ENCODE measurements at places on chromosomes 11 and 22.

GRCh38 chr11:69370984-69371709 is 77.2 kb downstream of the MYEOV start:
- no peak for ATAC-seq

GRCh38 chr22:23282089-23282501 is 101.8 kb downstream of the BCR start:
- ATAC-seq: no peak

- ATAC-seq: no peak
Observed at GRCh38 chr11:111730871-111731591, 35.2 kb downstream of the PPP2R1B start.

- ATAC-seq: no peak
Observed at GRCh38 chr11:17376493-17376892, 12.0 kb downstream of the KCNJ11 start.

- ATAC-seq: no peak
Observed at GRCh38 chr11:121473064-121473777, 20.5 kb upstream of the SORL1-AS1 start.

- ATAC-seq: peak; percentile 37
Observed at GRCh38 chr11:1128311-1129142, 29.2 kb upstream of the MUC5AC start.

DNA sequence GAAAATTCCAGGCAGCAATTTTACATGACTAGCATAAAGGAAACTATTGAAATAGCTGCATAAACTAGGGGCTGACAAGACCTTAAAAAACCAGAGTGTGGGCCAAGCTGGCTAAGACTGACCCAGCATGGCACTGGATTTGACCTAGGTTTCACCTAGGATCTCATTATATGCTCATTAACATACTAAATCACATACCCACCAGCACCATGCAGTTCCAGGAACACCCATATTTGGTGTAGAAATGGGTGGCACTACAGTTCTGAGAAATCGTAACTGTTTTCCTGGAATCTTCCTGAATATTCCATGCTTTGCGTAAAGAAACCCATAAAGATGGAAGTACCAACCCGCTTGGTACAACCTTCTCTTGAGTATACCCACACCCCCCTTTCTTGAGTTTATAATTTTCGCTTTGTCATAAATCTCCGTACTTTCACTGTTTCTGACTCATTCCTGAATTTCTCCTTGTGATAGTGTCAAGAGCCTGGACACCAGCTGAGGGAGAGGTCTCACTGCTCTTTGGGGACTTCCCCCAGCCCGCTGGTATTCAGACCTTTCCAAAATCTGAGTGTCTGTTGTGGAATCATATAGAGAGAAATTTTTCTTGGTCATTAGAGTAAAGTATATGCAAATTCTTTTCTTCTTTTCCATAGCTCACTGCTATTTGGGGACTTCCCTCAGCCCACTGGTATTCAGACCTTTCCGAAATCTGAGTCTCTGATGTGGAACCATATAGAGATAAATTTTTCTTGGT is 55.1 kb downstream of the MTMR3 start:
- ATAC-seq: peak; percentile 94

DNA sequence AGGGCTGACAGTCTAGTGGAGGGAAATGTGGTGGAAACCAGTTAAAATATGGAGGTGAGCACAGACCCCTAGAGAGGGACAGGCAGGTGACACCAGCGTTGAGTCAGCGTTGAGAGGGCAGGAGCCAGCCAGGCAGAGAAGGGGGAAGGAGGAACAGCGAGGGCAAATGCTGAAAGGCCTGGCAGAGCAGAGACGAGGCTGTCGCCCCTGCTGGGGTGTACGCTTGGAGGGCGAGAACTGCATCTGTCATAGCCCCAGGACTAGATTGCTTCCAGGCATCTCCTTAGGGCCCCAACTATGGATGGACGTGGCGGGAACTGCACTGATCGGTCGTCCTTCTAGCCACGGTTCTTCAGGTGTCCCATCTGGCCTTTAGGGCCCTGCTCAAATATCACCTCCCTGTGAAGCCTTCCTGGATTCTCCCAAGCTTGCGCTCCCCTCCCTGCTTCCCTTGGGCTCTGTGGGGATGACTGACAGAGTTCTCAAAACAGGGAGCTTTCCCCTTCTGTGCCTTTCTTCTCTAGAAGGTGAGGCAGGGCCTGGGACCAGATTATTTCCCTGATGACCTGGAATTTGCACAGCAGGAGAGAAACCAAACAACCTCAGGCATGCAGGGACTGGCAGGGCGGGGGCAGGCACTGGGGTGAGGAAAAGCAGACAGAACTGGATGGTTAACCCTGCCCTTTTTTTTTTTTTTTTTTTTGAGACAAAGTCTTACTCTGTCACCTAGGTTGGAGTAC is 11.1 kb downstream of the SYNGR1 start:
- no peak for ATAC-seq

DNA sequence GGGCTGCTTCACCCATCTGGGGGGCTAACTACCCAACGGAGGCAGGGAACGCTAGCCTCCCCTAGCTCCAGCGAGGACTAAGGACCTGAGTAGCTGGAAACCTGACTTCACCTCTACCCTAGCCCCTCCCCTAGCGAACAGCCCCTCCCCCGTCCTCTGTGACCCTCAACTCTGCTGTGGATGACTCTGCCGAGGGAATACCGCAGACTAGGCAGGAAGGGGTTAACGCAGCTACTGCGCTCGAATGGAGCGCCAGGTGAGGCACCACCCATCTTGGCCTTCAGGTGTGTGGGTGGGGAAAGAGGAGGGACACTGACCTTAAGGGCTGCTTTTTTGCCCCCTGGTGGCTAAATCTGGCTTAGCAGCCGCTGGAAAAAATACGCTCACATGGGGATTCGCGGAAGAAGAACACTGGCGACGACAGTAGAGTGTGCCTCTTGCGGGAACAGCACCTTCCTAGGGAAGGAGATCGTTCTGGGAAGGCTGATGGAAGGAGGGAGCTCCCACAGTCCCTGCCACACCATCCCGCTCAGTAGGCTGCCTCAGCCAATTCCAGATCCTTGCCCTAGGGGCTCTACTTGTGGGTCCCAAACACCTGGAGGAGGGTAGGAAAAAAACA is 4.5 kb upstream of the BCL9L start:
- ATAC-seq: peak; percentile 40

DNA sequence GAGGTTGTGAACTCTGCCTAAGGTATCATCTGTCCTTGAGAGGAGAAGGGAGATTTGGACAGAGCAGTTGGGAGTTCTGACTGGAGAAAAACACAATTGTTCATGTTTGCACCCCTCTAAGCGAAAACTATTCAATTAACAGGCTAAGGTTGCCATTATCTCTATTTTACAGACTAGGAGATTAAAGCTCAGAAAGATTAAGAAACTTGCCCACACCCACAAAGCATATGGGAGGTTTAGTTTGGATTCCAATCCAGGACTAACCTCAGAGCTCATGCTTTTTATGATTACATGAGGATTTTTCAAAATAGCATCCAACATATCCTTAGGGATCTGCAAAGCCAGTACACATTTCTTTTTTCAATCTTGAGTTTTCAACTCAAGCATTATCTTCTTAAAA is 22.0 kb downstream of the GAB2 start:
- ATAC-seq: no peak

DNA sequence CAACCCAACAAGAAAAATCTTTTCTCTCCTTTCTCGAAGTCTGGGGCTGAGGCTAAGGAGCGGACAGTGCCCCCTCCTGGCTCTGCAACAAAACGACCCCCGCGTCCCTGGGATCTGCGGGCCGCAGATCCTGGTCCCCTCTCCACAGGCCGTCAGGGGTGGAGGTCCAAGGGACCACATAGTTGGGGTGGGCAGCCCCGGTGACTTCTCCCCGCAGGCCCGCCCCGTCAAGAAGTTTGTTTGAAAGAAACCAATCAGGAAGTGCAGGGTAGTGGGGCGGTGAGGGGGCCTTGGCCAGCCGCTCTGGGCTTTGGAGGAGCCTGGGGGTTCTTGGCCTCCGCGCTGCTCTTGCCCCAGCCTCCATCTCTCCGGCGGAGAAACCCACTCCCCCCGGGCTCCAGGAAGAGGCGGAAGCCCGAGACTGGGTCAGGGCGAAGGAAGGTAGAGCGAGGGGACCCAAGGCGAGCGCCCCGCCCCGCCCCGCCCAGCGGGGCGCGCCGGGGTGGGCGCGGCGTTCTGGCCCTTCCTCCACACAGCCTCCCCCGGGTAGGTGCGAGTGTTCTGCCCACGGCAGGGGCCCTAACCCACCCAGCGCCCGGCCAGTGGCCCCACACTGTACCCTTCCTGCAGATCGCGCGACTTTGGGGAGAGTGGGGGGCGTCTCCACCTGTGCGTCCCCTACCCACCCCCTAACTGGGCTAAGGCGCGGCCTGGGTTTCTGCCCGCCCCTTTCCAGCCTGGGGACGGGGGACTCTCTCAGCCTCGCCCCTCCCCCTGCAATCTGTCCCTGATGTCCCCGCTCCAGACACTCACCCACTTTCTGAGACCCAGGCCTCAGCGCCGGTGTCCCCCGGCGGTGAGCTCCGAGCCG is 1.3 kb downstream of the TP53I11 start:
- ATAC-seq: peak; percentile 69

GRCh38 chr11:23502826-23503225 is 642.6 kb upstream of the CCDC179 start:
- ATAC-seq: no peak

GRCh38 chr11:64128255-64129006 is 37.5 kb downstream of the MACROD1 start:
- no peak for ATAC-seq

- ATAC-seq: no peak
Observed at GRCh38 chr22:31604746-31605705, 57.0 kb downstream of the PISD start.

GRCh38 chr11:64762277-64762673 is 2.5 kb upstream of the PYGM start:
- no peak for ATAC-seq

DNA sequence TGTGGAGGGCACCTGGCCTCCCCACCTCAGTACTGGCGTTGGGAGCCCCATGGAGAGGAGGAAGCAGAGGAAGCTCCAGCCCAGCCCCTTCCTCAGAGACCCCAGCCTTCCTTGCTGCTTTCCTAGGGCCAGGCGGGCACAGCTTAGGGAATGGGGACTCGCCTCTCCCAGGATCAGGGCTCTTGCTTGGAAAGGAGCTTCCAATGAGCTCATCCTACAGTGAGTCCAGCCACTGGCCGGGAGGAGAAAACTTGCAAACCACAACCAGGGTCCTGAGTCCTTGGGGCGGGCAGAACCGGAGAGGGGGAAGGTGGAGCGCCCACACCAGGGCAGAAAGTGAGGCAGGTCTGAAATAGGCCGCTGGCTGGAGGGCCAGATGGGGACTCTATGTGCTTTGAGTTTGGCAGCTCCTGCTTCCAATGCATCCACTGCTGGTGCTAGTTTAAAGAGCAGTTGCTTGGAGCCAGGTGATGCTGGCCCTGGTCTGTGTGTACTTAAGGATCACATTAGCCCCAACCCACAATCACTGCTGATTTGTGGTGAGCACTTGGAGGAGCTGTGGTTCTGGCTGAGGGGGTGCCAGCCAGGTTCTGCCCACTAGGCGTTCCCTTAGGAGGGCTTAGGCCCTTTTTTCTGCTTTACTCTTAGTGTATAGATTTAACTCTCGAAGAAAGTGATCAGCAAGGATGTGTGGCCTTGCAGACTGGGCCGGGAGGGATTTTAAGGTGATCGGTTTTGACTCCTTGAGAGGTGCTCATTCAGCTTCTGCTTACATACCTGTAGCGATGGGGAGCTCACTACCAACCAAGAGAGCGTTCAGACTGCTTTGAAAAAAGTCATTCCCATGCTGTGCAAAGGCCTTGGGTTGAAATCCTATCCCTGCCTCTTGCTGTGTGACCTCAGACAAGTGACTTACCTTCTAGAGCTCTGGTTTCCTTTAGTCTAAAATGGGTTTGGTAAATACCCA is 81.9 kb downstream of the TP53I11 start:
- no peak for ATAC-seq

DNA sequence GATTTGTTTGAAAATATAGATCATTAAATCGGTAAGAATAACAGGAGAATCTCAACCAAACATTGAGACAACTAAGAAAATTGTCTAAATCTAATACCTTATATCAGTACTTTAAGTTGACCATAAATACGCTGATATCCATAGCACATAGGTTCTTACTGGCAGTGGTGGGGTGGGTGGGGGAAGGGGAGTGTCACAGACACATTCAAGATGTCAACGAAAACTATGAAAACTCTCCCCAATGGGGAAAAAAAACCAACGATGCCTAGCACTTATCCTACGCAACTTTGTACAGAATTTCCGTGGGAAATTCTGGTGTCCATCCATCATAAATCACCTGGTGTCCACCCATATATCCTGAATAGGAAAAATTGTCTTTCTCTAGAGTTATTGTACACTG is 6.2 kb downstream of the GRAP2 start:
- no peak for ATAC-seq

DNA sequence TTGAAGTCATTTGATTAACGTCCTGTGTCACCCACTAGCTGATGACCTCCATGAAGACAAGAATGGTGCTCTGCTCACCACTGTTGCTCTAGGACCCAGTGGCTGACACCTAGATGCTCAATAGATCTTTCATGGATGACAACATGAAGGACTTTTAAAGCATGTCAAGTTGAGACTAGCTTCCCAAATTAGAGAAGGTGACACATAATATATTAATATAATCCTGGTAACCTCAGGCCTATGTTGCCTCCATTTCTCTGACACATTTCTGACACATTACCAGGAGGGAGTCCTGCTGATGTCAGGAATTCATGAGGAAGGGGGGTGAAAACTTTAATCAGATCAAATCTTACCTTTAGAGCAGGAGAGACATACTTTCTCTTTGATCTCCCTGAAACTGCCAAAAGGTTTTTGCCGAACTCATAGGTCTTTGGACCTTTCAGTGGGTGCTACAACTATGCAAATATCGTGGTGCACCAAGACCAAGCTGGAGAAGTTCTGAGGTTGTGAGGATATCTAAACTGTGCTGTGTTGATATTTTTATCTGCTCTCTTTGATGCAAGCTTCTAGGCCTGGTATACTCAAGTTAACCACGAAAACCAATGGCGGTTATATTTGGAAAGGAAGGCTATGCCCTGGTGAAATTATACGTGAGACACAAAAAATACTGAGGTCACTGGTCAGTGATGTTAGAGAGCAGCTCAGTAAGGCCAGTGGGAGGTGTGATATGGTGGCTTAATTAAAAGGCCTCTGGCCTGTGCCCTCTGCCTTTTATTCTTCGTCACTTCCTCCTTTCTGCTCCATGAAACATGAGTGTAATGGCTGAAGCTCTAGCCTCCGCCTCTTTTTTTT is 13.2 kb upstream of the AMPD3 start:
- peak; percentile 96 for ATAC-seq

DNA sequence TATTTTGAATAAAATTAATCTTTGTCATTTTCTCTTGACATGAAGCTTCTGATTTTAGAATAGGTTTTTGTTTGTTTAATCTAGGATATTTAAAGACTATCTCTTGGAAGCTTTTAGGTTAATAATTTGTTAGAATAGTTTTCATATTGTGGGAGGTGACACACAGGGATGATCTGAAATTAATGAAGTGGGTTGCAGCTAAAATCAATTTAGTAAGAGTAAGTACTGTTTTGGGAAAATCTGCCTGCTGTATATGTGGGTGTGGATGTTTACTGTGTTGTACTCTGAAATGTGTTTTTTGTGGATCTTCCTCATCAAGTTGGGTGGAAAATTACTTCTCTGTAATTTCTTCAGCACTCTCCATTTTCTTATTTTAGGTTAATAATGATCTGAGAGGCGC is 67.3 kb downstream of the BID start:
- no peak for ATAC-seq
